Natural killer cell treated with Interleukin-12 subunit alpha and Interleukin-12 subunit beta and Interleukin-15 and Interleukin-18, amount 100 ng/mL, for 72 hours (primary cell): ENCODE measurements at places on chromosomes 4 and X.

DNA sequence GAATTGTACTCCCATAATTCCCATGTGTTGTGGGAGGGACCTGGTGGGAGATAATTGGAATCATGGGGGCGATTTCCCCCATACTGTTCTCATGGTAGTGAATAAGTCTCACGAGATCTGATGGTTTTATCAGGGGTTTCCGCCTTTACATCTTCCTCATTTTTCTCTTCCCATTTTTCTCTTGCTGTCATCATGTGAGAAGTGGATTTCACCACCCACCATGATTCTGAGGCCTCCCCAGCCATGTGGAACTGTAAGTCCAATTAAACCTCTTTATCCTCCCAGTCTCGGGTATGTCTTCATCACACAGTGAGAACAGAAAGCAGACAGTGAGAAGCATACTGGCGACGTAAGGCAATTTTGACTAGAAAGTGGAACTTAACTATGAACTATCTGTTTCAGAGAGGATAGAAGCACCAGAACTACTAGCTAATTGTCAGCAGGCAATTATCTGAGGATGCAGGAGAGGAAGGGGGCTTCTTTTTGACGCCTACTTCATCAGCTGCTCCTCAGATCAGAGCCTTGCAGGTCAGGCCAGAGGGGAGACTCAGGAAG, 8.5 kb upstream of the GPR50 start:
- DNase-seq = no peak

DNA sequence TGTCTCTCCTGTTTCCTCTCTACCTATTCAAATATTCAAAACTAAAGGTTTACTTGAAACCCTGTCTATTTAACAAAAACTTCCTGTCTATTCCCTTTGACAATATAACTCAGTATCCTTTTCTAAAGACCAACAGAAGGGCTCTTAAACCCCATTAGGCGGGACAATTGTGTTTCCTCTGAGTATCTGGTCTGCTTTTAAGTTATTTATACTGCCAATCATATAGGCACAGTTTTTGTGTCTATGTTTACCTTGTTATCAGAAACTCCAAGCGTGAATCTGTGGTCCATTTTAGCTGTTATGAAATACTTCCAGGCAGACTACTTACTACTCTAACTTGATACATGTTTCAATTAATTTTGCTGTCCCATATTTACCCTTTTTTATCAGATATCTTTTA, 350.0 kb upstream of the CTSO start:
- DNase-seq = no peak

- DNase-seq = no peak
These were observed 28.4 kb upstream of the UVSSA start for GRCh38 chr4:1318488-1319213.

- DNase-seq = no peak
These were observed 1779.0 kb downstream of the PCDH7 start for GRCh38 chr4:32499171-32499570.

- no peak for DNase-seq
These were observed 238.9 kb downstream of the PALLD start for GRCh38 chr4:168735735-168736134.

- DNase-seq = no peak
These were observed 67.6 kb downstream of the FAM53A start for GRCh38 chr4:1616557-1616930.

- no peak for DNase-seq
These were observed 148.6 kb upstream of the INTU start for GRCh38 chr4:127484117-127484516.

DNA sequence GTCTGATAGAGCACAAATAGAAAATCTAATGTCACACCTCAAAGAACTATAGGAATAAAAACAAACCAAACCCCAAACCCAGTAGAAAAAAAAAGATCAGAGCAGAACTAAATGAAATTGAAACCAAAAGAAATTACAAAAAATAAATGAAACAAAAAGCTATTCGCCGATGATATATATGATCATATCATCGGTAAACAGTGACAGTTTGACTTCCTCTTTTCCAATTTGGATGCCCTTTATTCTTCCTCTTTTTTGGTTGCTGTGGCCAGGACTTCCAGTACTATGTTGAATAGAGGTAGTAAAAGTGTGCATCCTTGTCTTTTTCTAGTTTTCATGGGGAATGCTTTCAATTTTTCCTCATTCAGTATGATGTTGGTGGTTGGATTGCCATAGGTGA, 215.3 kb upstream of the AR start:
- DNase-seq = no peak

DNA sequence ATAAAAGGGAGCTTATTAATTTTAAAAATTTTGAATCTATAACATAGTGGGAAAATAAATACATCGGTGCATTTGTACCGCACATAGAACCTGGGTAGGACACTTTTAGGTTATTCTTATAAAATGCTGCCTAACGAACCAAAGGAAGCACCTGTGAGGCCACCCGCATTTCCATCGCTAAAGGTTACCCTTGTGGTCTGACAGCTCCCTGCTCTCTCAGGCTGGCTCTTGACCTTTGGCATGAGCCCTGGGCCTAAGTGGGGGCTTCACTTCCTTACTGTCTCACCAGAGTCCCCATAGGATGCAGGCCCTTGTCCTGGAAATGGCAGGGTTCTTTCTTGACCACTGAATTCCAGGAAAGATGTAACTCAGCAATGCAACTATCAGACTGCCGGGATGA, 46.0 kb downstream of the HADH start:
- no peak for DNase-seq
